NCI-H2107 (cell line): ENCODE measurements at places on chromosomes 5 and 9.

DNA sequence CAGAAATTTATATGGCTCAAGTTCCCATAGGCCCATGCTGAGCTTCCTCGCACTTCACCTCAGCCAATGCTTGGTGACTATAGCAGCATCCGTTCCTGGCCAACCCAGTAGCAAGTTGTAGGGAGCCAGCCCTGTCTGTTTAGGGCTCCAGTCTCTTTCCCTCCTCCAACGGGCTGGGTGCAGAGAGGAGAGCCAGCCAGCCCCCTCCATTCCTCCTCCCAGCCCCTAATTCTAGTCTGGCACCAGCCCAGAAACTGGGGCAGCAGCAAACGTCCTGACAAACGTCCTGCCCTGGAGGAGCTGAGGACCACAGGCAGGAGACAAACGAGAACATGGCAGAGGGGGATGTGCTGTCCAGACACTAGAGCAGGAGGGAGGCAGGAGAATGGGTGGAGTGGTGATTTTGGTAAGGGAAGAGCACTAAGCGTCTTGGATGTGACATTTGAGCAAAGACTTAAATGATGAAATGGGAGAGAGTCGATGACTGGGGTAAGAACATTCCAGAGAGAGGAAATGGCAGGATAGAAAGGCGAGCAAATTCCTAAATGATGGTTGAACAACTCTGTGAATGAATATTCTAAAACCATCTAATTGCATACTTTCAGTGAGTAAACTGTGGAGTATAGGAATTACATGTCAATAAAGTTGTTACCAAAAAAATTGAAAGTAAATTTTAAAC lies 222.5 kb upstream of the DAPK1 start:
- DNase-seq: no peak

DNA sequence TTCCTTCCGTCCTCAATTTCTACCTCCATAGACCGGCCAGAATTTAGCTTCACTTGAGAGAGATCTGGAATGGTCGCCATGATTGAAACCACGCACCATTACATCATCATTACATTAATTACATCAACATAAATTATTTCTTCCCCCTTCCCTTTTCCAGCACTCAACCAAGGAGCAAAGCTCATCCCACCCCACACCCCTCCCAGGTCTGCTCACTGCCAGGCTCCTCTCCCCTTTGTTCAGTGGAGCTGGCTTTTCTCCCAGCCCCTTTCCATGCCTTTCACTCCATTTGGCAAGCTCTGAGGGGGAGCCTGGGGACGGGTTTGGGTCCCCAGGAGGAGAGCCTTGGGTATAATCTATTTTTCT lies 8.4 kb downstream of the RACK1 start:
- DNase-seq: no peak

DNA sequence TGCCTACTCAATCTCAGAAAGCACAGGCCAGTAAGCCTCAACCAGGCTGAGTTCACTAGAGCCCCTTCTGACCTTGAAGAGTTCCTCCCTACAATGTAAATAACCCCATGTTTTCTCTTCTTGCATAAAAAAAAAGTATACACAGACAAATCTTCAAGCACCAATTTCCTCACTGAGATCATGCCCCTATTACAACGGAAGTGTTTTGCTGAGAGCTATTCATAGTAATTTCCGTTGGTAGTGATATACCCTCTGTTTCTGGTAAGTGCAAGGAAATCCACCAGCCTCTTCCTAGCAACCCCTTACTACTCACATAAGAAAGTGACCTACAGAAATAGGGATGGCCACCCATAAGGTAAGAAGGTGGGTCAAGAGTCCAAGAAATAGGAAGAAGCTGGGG lies 76.4 kb upstream of the TARS1 start:
- no peak for DNase-seq

GRCh38 chr5:172145870-172146747 lies 41.9 kb downstream of the STK10 start:
- DNase-seq: no peak

DNA sequence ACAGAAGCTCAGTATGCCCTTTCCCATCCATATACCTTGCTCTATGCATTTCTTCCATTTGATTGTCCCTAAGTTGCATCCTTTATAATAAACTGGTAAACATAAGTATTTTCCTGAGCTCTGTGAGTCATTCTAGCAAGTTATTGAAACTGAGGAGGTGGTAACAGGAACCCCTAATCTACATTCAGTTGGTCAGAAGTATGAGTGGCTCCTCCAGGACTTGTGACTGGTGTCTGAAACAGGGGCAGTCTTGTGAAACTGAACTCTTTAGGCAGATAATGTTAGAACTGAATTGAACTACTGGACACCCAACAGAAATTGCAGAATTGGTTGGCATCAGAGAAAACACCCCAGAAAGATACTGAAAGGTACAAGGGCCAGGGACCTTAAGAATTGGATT lies 133.1 kb upstream of the POU5F2 start:
- no peak for DNase-seq

DNA sequence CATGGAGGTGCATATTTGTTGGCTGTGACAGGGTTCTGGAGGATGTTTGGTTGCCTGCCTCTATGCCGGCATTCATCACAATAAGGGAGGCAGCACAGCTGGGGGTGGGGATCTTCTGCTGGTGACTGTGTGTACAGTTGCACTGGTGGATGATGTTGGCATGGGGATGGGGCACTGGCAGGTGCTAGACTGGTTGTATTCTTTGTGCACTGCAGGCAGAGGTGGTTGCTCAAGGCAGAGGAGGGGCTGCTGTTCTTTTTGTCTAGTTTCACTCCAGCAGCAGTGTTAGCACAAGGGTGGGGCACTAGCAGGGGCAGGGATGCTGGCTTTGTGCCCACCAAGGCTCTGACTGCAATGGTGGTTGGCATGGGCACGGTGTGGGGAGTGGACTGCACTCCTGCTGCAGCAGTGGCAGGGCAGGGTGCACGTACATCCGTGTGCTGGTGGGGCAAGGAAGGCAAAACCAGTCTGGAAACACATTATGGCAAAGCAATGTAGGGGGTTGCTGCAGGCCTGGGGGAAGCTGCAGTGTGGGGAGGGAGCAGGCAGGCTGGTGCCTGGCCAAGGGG lies 69.3 kb downstream of the ISOC1 start:
- no peak for DNase-seq

GRCh38 chr5:68954618-68954910 lies 139.2 kb upstream of the SLC30A5 start:
- no peak for DNase-seq

GRCh38 chr9:8261737-8262136 lies 462.2 kb upstream of the DMAC1 start:
- DNase-seq: no peak

- no peak for DNase-seq
Measured at GRCh38 chr5:134038138-134038537, 33.4 kb upstream of the VDAC1 start.

DNA sequence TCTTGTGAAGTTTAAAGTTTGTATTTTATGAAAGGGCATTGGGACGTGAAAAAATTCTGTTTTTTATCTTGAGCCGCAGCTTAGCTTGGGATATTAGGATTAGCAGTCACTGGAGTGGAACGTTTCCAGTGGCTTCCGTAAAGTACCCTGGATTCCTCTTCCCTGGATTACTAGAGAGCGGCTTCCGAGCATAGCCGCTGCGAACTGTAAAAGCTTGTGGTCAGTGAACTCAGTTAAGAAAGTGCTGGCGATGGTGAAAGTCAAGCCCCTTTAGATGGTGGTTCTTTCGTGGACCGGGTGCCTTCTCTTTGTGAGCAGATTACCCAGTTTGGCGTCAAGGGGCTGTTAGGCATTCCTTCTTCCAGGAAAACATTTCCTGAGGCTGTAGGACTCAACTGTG lies 168.1 kb downstream of the KDM4C start:
- no peak for DNase-seq

DNA sequence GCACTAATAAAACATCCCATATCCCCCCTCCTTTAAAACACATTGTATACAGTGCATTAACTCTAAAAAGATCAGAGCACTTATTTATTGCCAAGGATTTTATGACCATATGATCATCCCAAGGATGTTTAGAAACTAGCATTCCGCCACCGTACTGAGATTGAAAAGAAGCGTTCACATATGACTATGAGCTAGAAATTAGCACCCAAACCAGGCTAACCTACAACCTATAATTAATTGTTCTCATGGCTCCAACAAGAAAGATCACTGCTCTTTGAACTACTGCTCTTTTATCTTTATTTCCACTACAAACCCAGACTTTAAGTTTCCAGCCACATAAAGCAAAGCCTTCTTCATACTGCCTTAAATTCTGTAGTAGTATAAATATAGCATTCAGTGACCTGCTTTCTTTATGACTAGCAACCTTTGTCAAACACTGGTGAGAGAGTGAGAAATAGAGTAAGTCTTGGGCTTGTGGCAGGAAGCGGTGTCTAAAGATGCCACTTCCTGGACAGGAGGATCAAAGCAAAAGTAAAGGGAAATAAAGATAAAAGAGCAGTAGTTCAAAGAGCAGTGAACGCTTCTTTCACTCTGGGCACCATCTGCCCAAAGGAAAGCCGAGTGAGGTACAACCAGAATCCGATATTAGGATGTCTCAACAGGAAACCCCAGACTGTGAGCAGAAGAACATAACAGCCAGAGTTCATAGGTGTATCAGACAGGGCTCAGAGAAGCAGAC lies 151.1 kb upstream of the ERCC6L2 start:
- DNase-seq: no peak

DNA sequence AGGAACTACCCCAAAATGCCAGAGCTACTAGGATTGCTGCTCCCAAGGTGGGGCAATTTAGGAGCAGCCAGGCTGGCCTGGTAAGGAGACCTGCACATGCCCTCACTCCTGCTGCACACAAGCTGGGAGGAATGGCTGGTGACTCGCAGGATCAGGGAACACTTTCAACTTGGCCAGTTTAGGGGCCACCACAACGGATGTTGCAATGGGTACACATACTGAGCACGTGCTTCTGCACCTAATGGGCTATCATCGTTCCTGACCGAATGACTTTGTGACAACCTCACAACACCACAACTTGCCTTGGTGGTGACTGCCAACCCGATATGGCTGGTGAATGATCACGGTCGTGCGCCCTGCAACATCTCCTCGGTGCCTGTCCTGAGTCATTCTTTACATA lies 172.0 kb downstream of the ROR2 start:
- DNase-seq: no peak

DNA sequence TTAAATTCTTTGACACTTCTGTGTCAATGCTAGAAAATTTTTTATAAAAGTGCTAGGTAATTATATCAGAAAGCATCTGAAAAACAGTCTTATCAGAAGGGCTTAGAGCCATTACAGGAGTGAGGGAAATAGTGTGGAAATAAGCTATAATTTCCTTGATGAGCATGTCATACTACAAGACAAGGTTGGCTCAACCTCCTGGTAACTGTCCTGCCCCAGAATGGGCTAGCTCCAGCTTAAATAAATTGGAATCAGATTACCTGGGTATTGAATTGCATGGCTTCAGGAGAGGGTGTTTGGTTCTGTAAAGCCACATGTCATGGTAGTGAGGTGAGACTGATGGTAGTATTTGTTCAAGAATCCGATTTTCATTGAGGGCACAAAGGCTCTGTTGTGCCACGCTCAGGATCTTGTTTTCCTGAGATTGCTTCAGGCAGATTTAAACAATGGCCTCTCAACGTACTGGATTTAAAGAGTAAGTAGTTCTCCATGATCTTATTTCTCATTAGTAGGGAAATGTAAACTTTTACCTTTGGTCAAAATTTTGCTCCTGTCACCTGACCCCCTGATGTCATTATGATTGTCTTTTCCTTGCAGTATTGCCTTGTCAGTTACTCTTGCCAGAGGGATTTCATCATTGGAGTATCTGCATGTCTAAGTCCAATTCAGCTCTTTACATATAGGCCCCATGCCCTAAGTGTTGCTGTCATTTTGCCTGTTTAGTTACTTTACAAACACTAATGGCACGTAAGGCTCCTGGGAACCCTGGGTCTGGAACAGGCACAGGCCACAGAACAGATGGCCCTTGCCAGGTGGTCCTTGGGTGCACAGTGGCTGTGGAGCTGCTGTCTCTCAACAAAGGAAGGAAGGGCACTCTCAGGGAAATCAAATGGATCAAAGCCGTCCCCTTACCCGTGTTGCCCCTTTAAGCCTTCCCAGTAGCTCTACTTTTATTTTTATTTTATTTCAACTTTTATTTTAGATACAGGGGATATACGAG lies 21.3 kb downstream of the TRIO start:
- no peak for DNase-seq

DNA sequence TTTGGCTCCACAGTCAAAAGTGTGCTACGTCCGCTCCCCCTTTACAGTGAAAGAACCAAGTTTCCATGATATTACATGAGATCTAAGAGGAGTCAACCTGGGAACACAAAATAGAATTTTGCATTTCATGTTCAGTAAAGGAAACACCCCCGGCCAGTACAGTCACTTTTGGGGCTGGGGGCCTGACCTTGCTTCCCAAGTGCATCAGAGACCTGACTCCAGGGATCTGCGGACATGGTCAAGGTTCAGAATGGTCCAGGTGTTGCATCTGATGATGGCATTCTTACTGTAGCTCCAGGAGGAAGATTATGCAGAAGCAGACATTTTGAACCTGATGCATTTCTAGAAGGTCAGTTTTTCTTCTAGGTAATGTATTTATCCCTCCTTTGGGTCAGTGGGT lies 39.8 kb downstream of the AK8 start:
- no peak for DNase-seq

- no peak for DNase-seq
Measured at GRCh38 chr5:62197697-62198096, 108.3 kb upstream of the KIF2A start.

- no peak for DNase-seq
Measured at GRCh38 chr5:94847726-94848125, 229.3 kb downstream of the SLF1 start.

- no peak for DNase-seq
Measured at GRCh38 chr5:128669803-128670202, 131.8 kb upstream of the FBN2 start.

GRCh38 chr5:157182143-157182757 lies 1.6 kb downstream of the ITK start:
- no peak for DNase-seq

GRCh38 chr9:34496149-34496712 lies 26.6 kb downstream of the ENHO start:
- no peak for DNase-seq

- no peak for DNase-seq
Measured at GRCh38 chr5:132322266-132322665, 28.1 kb downstream of the SLC22A4 start.

DNA sequence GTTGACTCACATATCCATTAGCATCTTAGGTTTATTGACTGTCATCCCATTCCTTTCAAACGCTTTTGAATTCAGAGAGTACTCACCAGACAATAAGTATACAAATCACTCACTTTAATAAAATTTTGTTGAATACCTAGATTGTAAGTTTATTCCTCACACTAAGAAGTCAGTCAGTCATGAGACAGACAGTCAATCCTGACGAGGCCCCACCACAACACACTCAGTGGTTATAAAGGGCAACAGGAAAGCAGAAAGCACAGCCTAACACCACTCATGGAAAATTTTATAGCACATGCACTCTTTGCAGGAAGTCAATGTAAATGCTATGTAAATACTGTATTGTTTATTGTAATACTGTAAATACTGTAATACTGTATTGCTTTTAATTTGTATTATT lies 176.3 kb upstream of the PTGER4 start:
- DNase-seq: no peak

DNA sequence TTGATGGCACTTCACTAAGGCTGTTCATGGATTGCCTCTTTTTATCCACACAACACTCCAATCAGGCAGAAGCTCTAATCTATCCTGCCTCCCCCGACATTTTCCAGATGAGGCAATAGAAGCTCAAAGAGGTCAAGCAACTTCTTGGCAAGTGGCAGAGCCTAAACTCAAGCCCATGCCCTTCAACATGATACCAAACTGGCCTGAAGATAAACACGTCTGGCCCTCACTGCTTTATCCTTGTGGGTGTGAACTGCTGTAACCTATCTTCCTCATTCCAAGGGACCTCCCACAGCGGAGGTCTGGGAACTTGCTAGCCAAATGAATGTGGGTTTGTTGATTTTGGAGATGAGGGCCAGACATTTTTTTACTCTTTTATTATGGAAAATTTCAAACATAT lies 9.5 kb downstream of the SLC35A4 start:
- no peak for DNase-seq
